ENCODE measurements at places on chromosomes 5 and 9.

DNA sequence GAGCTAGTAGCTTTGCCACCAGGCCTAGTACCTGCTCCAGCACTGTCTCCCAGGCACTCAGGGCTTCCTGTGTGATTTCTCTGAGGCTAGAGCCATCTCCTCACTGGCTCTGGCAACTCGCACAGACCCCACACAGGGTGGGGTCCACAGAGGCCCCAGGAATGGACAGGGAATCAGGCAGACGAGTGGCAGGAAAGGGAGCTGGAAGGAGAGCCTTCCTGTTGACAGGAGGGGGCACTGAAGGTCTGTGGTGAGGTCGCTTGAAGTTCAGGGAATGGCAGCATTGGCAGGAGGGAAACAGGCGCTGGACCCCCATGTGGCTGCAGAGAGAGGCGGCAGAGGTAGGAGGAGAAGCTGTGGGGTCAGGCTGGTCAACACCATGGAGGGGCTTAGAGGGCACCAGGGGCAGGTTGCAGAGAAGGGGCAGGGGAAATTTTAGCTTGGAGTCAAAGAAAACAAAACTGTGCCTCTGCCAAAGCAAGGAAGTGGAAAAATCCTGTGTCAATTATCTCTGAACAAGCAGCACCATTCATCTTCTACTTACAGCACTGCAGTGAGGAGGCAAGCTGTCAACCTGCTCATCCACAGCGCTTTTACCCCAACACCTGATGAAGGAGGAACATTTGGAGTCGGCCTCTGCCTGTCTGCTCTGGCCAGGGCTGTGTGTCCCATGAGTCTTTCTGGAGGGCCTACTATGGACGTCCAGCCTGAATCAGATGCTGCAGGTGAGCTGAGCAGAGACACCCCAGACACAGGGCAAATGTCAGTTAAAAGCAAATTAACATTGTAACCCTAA, 270.2 kb downstream of the FSTL4 start:
- no peak for DNase-seq

DNA sequence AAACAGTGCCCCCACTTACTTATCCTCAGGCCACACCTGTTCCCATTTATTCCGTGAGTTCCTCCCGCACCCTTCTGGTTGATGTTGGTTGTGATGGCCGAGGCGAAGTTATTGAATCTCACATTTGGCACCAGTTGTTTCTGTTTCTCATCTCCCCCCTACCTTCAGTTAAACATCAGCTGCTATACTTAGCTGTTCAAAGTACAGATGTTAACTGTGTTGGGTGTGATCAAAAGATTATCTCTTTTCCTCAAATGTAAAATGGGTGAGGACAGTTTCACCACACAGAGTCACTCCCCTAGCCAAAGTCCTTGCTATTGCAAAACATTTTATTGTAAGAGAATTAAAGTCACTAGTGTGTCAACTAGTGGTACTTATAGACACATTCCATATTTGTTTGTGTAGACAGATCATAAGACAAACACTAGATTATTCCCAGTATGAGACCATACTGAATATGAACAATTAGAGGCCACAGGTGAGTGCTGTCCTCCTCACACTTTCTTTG, 43.2 kb upstream of the PRSS3 start:
- DNase-seq = no peak

- DNase-seq = no peak
Measured at GRCh38 chr9:124019771-124020519, 8.4 kb downstream of the LHX2 start.

- no peak for DNase-seq
Measured at GRCh38 chr5:160327818-160328217, 15.5 kb upstream of the CCNJL start.

DNA sequence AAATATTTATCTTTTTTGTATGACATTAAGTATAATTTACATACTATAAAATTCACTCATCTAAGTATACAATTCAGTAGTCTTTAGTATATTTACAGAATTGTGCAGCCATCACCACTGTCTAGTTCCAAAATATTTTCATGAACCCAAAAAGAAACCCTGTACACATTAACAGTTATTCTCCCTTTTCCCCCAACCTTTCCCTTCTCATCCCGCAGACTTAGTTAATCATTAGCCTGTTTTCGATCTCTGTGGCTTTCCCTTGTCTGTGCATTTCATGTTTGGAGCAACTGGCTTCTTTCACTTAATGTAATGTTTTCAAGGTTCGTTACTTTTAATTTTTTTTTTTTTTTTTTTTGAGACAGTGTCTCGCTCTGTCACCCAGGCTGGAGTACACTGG, 37.5 kb downstream of the MTREX start:
- no peak for DNase-seq

GRCh38 chr5:115831163-115831768, 10.1 kb downstream of the ATG12 start:
- no peak for DNase-seq

DNA sequence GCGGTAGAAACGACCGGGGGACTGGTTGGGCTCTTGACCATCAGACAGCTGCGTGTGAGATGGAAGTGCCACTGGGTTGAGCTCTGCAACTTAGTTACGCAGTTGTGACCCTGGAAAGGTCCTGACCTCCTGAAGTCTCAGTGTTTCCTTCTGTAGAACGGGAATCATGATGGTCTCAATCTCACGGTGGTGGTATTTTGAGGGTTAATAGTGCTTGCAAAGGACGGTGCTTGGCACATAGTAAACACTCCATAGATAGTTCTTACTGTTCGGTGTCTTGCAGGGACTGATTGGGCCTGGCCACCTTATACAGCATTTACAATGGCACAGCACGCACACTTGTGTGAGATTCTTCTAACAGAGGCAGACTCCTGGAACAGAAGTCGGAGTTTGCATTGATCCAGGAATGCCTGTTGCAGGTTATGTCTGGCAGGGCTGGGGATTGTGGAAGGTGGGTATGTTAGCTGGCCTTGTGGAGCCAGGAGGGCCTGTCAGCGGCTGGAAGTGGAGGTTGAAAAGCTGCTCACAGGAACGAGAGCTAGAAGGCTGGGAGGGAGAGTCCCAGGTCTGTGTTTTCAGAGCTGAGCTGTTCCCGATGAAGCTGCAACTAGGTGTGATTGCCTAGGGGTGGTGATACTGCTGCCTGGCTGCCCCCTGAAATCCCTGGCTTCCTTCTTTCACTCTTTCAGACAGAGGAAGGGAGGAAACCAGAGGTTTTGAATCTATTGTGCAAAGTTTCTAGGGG, 962 bp upstream of the TXN start:
- DNase-seq = no peak

DNA sequence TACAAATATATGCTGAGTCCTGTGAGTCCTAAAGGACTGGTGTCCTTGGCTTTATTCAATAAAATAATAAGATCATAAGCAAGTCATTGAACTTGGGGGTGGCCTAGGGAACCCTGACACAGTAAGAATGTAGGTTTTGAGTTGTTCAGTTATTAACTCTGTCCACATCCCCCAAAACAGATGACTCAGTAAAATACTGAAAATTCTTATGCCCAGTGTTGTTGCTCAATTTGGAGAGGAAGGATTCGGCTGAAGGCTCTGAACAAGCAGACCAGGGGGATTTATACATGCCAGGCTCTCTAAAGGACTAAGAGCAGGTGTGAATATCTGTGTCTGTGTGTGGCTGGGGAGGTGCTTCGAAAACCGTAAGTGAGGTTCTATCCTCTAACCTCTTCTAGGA, 173.7 kb downstream of the RMI1 start:
- no peak for DNase-seq
